Activated CD4-positive, alpha-beta T cell treated with anti-CD3 and anti-CD28 coated beads, Interleukin-2, amount 50 U/mL, for 16 hours (primary cell): ENCODE measurements at places on chromosomes 6 and 20.
A peak's percentile ranks its signal among the peaks of the same experiment; 100 is the strongest.

DNA sequence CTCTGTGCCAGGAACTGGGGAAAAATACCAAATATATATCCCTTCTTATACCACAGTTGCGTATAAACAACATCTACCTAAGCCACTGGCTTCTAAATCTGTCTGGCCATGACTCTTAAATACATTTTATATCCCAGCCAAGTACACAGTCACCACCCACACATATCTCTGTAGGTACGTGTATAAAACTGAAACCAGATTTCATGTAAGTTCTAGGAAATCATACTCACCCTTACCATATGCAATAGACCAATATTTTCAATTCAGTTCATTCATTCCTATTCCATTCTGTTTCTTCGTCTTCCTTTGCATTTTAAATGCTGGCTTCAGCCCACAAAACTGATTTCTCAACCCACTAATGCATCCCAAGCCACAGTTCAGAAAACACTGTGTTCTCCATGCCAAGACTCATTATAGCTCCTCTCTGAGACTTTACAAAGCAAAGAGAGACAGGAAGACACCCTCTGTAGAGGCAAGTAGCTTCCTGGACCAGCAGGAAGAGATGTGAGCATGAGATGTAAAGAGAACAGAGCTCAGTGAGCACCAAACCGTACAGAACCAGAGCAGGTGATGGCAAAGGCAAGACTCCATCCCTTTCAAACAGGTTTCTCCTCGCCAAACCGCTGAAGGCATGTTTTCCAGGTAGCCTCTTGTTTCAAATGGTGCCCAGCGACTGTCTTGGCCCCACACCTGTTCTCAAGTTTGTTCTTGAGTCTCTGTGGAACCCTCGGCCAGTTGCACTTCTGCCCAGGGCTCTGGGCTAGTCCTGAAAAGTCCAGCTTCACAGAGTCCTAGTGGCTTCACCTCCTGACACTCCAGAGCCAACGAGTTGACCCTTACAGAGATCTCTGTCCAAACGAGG, 18.7 kb downstream of the FAM50B start:
- DNase-seq = peak; percentile 50

DNA sequence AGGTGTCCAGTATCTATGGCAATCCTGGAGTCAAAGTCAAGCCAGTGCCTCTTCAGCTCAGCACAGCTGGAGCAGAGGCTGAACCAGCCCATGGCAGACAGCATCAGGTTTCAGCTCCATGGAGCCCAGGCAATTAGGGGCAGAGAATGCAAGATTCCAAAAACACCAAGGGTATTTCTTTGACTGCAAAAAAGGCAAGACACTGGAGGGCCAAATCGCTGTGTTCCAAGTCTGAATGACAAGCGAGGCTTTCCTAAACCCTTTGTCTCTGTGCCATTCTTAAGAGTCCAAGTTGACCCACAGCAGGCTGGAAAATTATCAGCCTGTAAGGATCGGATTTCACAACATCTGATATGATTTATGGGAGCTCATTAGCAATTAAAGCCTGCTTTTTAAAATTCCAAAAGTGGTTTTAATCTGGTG, 49.7 kb upstream of the TGM3 start:
- no peak for DNase-seq

- DNase-seq = no peak
Observed at GRCh38 chr6:36805917-36806316, 33.3 kb downstream of the CPNE5 start.

DNA sequence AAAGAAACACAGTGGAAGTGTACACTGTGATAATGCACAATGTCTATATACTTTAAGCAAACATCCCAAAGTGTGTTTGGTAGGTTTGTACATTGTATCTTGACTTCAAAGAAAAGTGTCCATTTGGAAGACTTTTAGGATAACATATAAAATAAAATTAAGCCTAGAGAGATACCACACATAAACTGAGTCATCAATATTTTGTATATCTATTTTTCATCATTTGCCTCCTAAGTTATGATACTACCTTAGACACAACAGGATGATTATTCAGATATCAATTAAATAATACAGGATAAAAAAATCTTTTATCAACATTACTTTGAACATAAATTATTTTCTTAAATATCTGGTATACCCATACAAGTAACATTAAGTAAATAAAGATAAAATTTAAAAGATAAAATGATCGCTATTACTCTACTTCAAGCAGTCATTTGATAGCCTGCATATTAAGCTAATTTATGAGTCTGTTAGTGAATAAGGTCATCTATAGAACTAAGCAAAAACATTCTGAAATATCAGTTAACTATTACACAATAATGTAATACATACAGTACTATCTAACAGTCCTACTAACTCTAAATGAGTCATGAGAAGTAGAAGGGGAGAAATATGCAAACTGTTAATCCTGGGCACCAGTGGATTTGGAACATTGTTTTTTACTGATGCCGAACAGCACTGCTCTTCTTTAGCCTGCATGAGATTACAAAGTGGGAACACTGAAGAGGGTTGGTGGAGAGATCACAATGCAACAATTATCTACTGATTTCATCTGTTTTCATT, 158.4 kb upstream of the SIM1 start:
- no peak for DNase-seq

- DNase-seq = no peak
Observed at GRCh38 chr20:16260911-16261310, 312.3 kb downstream of the KIF16B start.

DNA sequence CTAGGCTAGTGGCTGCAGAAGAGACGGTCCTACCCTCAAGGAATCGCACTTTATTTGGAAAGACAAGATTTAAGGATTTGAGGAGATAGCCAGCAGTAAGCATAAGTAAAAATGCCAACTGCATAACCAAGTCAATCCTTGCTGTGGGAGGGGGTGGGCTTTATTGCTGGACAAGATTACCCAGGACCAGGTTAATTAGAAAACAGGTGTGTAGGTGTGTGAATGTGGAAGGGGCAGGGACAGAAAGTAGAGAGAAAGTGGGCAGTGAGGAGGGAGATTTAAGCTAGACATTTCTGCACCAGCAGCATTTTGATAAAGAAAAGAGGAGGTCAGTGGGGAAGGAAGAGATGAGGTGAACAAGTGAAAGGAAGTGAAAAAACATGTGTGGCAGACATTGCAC, 89.7 kb upstream of the OGFRL1 start:
- DNase-seq = no peak

GRCh38 chr6:131937226-131937625, 13.9 kb downstream of the CCN2 start:
- DNase-seq = no peak

- no peak for DNase-seq
Observed at GRCh38 chr20:47761482-47762047, 23.7 kb downstream of the SULF2 start.

DNA sequence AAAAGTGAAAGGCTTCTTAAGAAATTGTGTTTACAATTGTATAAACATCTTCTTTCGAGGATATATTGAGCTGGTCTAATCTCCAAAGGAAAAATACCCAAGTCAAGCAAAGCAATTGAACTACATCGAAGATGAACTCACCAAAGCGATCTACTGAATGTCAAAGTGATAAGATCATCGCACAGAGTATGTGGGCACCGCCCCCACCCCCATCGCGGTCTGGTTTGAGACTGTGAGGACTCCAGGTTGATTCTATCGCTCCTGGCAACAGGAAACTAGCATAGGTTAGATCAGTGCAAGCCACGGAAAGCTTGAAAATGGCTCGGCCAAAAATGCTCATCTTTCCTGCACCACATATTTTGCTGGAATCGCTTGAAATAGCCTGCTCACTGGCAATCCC, 133.2 kb upstream of the RPS6KA2 start:
- peak; percentile 53 for DNase-seq

GRCh38 chr6:113120582-113121285, 736.4 kb upstream of the MARCKS start:
- no peak for DNase-seq
